Bladder microvascular endothelial cell (primary cell): ENCODE measurements at places on chromosomes 2 and 18. TPM values are rescaled to one million over a fixed set of nuclear protein-coding genes. Genes with fewer than 3 reads are reported as not detected.

Gene FSHR
- not detected in 2 replicates for total RNA-seq

Gene ARL5A
- 29.6 and 168 TPM in 2 replicates for total RNA-seq

Gene RNASEH1
- total RNA-seq = 25.3 and 28.0 TPM in 2 replicates

Gene LYG2
- total RNA-seq = not detected in 2 replicates

Gene SH3RF3
- 3.1 and 12.3 TPM in 2 replicates for total RNA-seq

Gene CFAP65
- total RNA-seq = not detected in 2 replicates

Gene COMMD1
- 27.8 and 29.5 TPM in 2 replicates for total RNA-seq

Gene DIPK1C
- not detected in 2 replicates for total RNA-seq

Gene NYAP2
- not detected in 2 replicates for total RNA-seq

Gene CCDC148
- total RNA-seq = 0.44 and 0.65 TPM in 2 replicates
